Stimulated activated effector memory CD8-positive, alpha-beta T cell treated with anti-CD3 and anti-CD28 coated beads, Interleukin-12 subunit alpha, Interleukin-12 subunit beta, amount 100 ng/mL, for 72 hours (primary cell): ENCODE measurements at places on chromosomes 3 and 15.

DNA sequence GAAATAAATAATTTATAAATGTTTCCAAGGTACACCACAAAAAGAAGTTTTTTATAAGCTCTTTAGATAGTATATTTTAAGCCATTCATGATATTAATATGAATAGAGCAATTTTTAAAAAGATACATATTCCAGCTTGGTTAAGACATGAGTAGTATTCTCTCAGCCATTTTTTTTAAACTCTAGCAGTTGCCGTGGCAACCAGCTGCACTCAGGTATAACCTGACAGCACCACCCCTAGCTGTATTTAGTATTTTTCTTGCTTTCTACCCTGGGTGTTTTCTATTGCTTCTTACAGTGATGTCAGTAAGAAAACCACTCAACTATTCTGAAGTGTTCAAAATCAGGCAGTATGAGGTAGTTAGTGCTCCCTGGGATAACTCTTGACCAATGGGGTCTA, 496.3 kb upstream of the CNTN3 start:
- DNase-seq, result no peak

- no peak for DNase-seq
Observed at GRCh38 chr15:88835646-88836045, 32.4 kb downstream of the ACAN start.

DNA sequence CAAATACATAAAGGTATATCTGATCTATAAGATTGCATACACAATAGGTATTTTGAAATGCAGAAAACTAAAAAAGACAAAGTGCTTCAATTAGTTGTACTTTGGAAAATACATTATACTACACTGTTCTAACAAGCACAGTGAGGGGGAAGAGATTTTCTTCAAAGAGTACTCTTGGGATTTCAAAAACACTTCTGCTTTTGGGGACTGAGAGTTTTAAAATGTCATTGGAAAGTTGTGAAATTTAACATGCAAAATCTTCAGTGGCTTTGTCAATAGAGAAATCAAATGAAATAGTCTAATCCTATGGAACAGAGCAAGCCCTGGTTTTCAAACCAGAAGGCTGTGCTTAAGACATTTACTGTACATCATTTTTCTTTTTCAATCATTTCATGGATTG, 322.2 kb upstream of the SEMA6D start:
- no peak for DNase-seq

- no peak for DNase-seq
Observed at GRCh38 chr15:63553388-63553791, 43.8 kb upstream of the FBXL22 start.
